ENCODE measurements at places on chromosomes 4 and X.

DNA sequence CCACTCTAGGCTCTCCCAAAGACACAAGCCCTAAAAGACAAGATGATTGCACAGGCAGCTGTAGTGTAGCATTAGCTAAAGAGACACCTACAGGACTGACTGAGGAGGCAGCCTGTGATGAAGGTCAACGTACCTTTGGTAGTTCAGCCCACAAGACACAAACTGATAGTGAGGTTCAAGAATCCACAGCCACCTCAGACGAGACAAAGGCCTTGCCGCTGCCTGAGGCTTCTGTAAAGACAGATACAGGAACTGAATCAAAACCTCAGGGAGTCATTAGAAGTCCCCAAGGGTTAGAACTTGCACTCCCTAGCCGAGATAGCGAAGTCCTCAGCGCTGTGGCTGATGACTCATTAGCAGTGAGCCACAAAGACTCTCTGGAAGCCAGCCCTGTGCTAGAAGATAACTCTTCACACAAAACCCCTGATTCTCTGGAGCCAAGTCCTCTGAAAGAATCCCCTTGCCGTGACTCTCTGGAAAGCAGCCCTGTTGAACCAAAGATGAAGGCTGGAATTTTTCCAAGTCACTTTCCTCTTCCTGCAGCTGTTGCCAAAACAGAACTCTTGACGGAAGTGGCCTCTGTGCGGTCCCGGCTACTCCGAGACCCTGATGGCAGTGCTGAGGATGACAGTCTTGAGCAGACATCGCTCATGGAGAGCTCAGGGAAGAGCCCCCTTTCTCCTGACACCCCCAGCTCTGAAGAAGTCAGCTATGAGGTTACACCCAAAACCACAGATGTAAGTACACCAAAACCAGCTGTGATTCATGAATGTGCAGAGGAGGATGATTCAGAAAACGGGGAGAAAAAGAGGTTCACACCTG, 306.3 kb downstream of the ANK2 start:
- DNase-seq: peak; percentile 47

DNA sequence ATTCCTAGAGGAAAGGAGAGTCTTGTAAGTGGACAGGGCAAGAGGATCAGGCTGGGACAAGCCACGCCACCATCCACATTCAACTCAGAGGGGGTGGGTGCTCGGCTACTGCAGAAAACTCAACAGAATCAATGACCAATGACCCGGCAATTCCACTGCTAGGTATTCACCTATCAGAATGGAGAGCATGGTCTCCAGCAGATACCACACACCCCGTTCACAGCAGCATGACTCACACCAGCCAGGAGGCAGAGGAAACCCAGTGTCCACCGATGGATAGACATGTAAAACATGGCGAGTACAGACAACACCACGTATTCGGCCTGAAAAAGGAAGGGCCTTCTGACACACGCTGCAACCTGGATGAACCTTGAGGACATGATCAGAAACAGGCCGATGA, 175.9 kb downstream of the AFAP1 start:
- DNase-seq: no peak

GRCh38 chrX:120549483-120550452, 11.0 kb downstream of the CUL4B start:
- DNase-seq: no peak

- no peak for DNase-seq
Observed at GRCh38 chr4:184268584-184269160, 51.0 kb upstream of the ENPP6 start.

Data from stimulated activated CD8-positive, alpha-beta memory T cell treated with anti-CD3 and anti-CD28 coated beads, Interleukin-15, amount 100 ng/mL, for 4 hours (primary cell).